Cardiac septum (tissue), 1 donor: ENCODE measurements at places on chromosomes 7 and 10. TPM values are rescaled to one million over a fixed set of nuclear protein-coding genes. Genes with fewer than 3 reads are reported as not detected.

DNA sequence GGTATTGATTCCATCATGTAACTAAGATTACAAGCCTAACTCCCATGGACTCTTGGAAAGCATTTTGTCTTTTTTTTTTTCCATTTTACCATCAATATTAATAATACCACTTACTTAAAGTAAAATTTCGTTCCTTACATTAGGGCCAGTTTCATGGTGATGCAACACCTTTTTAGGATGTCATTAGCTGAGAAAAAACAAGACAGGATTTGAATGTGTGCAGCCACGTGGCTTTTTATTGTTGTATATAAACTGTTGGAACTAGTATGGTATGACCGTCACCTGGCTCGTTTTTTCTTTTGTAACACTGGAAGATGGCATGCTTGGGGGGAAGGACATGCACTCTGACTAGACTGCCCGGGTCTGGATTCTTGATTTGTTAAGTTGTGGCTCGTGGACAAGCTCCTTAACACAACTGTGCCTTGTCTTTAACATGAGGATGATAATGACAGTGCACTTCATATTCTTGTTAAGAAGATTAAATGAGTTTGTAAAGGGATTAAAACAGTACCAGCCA, 42.1 kb downstream of the ARHGAP21 start:
- DNase-seq: no peak

DNA sequence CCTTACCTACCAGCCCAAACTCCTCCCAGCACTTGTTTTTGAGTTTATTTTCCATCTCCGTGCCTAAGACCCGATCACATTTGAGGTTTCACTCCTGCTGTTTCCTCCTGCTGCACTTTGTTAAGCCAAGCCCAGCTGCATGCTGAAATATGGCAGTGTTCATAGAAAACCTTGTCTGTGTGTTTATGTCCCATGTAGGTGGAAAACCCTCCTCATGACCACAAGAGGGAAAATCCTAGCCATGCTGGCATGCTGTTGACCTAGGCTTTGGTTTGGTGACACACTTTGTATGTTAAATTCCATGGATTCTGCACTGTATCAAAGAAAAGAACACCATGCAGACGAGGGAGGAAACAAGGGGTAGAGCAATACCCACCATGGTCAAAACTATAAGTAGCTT, 154.4 kb downstream of the CUBN start:
- DNase-seq: no peak

DNA sequence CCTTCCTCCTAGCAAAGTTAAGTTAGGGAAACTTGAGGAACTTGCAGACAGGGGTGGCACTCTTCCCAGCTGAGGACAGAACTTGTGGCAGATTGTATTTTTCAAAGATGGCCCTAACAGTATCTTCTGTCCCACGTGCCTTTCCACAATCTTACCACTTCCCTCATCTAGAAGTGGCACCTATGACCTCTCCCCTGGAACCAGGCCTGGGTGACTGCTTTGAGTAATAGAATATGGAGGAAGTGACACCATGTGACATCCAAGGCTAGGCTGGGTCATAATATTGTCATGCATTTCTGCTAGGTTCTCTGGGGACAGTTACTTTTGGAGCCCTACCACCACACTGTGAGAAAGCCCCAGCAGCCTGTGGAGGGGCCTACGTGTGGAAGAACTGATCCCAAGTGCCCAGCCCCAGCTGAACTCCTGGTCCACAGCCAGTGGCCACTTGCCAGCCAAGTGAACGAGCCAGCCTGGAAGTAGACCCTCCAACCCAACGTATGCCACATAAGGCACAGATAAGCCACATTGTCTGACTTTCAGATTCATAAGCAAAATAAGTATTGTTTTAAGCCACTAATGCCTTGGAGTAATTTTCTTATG, 193.7 kb downstream of the PTPN20 start:
- DNase-seq: no peak

DNA sequence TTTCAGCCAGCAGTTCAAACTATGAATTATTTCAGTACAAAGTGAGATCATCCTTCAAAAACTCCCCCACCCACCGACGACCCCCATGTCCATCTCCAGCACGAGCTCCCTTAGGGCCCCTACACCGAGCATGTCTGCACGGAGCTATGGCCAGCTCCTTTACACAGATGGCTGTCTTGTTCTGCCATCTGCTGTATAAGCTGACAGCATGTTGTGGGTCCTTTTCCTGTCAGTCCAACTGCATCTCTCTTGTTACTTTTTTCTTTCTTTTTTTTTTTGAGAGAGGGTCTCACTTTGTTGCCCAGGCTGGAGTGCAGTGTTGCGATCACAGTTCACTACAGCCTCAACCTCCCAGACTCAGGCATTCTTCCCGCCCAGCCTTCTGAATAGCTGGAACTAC, 21.6 kb downstream of the NPC1L1 start:
- no peak for DNase-seq

- DNase-seq: no peak
Observed at GRCh38 chr10:122515588-122516231, 44.8 kb upstream of the DMBT1 start.

GRCh38 chr10:25808372-25808771, 125.7 kb upstream of the MYO3A start:
- DNase-seq: no peak

- no peak for DNase-seq
Observed at GRCh38 chr7:121442845-121443244, 46.7 kb upstream of the FAM3C start.

GRCh38 chr7:77935652-77936348, 137.2 kb downstream of the PHTF2 start:
- DNase-seq: no peak

- DNase-seq: no peak
Observed at GRCh38 chr7:87959336-87959735, 25.3 kb downstream of the ADAM22 start.

GRCh38 chr10:119595676-119596515, 868 bp downstream of the TIAL1 start:
- no peak for DNase-seq

DNA sequence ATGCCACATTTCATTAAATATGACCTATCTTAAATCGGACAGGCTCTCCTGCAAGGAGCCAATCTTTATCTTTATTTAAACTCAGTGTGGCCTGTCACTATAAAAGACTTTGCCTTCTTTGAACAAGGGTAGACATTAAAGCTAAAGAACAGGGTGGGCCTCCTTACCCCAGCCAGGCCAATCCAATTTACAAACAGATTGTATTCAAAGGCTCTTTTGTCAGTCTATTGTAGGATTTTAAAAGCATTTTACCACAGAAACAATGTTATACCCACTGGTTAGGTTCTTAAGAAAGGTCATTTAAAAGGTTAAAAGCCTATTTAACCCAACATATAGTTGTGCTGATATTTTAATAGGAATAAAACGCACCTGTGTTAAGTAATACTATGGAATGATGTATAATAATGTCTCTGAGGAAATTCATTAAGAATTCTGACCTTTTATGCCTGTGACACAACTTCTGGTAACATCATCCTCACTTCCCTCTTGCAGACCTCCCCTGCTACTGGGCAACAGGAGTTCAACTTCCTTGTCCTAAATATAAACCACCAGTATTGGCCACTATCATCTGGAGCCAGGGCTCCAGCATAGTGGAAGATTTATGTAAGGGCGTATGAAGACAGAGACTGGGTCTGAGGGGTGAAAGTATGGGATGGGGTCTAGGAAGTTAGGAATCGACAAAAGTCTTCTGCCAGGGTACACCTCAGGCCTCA, 32.5 kb downstream of the MTERF1 start:
- no peak for DNase-seq

DNA sequence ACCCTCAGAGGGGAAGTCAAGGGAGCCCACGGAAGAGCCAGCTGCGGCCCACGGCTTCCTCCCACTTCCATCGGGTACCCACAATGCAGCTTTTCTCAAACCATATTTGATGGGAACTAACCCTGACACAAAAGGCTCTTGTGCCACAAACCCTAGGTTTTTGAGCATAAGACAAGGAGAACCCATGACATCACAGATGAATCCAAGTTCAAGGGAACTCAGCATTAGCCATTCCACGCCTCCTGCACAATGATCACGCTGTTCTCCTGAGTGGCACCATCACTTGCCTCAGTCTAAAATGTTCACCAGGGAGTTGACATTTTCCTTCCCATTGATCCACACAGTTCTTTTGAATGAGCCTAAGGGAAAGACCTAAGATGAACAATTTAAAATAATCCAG, 70.4 kb downstream of the ITIH5 start:
- DNase-seq: no peak

DNA sequence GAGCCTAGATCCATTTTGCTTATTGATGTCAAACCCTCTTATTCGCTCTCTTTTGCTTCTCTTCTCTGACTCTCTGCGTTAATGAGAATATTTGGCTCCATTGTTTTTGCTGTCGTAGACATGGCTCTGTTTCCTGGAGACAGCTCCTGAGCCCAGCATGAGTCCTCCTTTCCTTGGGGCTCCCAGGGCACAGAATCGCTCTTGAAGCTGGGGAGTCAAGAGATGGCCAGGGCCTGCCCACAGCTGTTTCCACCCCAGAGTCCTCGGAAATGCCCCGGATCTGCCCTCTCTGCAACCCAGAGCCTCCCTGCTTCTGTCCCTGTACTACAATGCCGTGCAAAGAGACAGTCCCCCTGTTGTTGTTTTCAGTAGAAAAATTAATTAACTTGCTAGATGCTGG, 566.7 kb upstream of the FOXK1 start:
- peak; percentile 49 for DNase-seq

- no peak for DNase-seq
Observed at GRCh38 chr10:2921956-2922680, 145.2 kb upstream of the PFKP start.

GRCh38 chr7:142581341-142581740, 167.9 kb upstream of the PRSS1 start:
- no peak for DNase-seq

DNA sequence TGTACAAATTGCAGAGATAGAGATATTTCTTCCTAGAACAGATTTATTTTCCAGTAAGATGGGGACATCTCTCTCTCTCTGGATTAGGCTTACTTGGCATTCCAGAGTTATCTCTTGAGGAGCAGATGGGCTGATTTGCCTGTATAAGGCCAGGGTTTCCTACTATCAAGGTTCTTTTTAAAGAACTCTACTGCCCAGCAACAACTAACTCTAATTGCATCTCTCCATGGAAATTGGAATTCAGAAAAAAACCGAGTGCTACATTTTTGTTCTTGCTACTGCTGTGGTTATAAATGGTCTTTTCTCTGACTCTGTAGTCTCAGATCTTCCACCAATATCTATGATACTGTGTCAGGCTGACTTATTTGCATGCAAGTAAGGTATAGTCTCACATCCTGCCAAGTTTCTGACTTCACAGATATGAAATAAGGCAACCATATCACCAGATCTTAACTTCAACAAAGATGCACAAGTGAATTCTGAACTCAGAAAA, 161.1 kb downstream of the CRPPA start:
- no peak for DNase-seq

DNA sequence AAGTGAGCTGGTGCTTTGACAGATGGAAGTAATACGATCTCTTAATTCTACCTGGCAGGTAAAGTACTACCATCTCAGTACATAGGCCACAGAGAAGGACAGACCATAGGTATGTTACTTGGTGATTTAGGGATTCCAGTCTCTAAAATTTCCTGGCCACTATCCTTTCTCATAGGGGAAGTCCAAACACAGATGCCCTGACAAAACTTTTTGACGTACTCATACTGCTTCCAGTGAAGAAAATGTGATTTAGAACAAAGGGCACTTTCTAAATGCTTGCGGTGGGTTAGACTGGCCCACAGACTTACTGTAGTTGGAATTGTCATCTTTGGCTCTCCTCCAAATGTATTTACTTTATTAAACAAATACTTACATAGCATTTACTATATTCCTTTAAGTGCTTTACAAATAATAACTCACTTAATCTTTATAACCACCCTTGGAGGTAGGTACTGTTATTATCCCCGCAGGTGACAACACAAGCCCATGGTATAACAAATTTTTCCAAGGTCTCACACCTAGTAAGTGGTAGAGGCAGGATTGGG, 3.0 kb downstream of the PI4K2A start:
- DNase-seq: no peak

- no peak for DNase-seq
Observed at GRCh38 chr7:55135462-55135861, 116.6 kb downstream of the EGFR start.

DNA sequence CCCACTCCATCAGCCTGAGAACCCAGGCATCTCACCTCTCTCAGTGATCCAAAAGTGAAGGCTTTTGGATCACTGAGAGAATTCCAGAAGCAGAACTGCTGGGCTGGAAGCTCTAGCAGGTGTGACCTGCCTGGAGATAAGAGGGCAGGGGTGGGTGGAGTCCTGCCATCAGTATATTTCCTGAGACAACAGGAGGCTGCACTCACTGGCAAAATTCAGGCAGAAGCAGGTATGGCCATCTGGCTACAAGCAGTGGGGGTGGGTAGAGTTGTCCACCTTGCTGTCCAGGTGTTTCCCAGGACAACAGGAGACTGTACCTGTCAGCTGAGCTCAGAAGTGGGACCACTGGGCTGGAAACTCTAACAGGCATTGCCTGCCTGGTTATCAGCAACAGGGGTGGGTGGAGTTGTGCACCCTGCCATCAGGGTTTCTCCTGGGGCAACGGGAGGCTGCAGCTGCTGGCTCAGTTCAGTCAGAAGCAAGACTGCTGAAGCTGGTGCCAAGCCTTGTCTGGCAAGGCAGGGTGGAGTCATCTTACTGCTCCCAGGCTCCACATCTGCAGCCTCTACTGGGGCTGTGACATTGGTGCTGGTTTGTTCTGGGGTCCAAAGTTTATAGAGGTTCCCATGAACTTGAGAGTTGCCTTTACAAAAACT, 47.2 kb upstream of the SFTPD start:
- no peak for DNase-seq

- no peak for DNase-seq
Observed at GRCh38 chr7:22604246-22604645, 104.3 kb upstream of the STEAP1B start.

GRCh38 chr10:116848032-116848943, 1.0 kb upstream of the ENO4 start:
- no peak for DNase-seq

- no peak for DNase-seq
Observed at GRCh38 chr10:97445357-97445721, 467 bp downstream of the EXOSC1 start.

GRCh38 chr10:13997650-13998049, 333.1 kb downstream of the FRMD4A start:
- DNase-seq: no peak

DNA sequence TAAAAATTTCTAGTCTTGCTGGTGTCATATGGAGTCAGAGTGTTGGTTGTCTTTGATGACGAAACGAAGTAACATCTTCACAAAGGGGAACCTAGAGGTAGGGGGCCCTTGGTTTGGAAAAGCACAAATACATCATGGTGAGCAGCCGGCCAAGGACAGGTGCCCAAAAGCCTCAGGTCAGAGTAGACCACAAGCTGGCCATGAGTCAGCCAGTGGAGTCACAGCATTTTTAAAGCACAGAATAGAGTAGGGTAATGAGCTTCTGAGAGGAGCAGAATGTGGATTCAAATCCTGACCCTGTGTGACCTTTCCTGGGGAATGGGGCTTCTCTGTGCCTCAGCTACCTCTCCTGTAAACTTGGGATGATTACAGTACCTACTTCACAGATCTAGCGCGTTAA, 5.3 kb downstream of the CAMK2B start:
- no peak for DNase-seq

PPP1R3C gene
- 212 TPM for total RNA-seq

EPDR1 gene
- 38.7 TPM for total RNA-seq

CALCR gene
- not detected for total RNA-seq

ETV1 gene
- total RNA-seq: 165 TPM

DMTF1 gene
- 38.9 TPM for total RNA-seq

DDC gene
- total RNA-seq: not detected
